SIG-M5 (cell line): ENCODE measurements at places on chromosomes 11 and 22.

- DNase-seq, result no peak
These were observed 26.7 kb downstream of the FAM83F start for GRCh38 chr22:40021401-40022000.

- DNase-seq, result no peak
These were observed 1454.7 kb downstream of the FAM181B start for GRCh38 chr11:81278991-81279390.

DNA sequence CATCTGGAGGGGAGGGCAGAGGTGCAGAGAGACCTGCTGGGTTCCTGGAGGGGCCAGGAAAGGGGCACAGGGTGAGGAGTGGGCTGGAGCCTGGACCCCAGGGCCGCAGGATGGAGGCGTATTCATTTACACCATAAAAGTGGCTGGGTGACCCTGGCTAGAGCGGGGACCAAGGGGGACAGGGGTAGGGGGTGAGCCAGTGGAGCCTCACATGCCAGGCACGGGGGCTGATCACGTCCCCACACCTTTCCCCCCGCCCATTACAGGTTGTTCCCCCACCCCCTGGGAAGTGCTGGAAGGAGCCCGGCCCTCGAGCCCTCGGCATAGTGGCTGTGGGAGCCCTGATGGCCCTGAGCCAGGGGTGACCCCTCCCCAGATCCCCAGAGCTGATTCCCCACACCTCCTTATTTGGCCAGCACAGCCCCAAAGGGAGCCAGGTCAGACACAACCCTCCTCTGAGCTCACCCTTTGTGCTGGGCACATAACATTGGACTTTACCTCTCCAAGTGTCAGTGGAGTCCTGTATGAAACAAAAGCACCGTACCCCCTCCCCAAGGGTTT lies 781 bp downstream of the TCIRG1 start:
- DNase-seq, result no peak

- DNase-seq, result no peak
These were observed 6.3 kb upstream of the SH3BP1 start for GRCh38 chr22:37633089-37633624.

DNA sequence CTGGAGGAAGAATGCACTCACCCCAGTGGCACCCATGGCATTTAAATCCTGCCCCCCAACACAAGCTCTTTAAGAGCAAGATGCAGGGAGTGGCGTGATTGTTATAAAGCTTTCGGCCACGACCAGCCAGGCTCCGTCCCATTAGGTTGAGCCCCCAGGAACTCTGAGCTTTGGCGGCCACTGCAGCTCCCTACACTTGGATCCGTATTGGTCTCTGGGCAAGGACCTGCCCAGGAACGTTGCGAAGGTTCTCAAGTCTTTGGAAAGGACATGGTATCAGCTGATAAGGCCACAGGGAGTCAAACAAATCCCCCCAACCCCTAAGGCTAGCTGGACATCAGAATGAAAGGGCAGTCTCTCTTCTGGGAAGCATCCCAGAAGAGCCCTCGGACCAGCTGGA lies 9.3 kb upstream of the VPS37C start:
- no peak for DNase-seq

GRCh38 chr11:120284272-120284671 lies 40.8 kb upstream of the TLCD5 start:
- DNase-seq, result no peak

GRCh38 chr11:126154691-126155090 lies 56.8 kb downstream of the RPUSD4 start:
- DNase-seq, result no peak

DNA sequence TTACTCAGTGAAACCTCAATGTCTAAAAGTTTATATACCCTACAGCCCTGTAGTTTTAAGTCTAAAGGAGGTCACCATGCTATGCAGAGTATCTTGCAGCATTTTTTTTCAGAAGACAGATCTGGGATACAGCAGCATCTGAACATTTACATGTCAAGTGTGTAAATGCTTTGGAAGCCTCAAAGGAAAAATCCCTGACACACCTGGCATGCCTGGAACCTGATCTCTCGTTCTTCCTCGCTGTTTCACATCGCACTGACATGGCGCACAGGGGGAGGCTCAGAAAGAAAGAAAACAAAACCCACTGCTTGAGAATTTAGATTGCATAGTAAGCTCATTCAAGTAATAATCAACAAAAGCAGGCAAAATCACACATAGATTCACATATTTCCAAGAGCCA lies 31.0 kb downstream of the PAX6 start:
- no peak for DNase-seq

- DNase-seq, result no peak
These were observed 595.2 kb downstream of the METTL15 start for GRCh38 chr11:28703371-28703770.

DNA sequence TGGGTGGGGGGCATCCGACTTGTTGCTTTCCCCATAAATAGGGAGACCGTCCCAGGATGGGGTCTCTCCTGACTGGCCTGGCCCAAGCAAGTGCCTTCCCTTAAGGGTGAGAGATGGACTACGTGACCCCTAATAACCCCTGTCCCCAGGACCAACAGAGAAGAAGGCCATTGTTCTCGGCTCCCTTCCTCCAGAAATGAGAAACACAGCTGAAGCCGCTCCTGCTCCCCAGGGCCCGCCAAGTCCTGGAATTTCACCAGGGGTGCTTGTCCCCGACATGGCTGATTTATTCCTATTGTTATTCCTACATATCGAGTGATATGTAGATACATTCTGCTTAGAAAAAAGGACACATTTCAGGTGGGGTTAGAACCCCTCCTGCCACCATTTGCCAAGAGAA lies 100.8 kb downstream of the TP53I11 start:
- DNase-seq, result no peak

DNA sequence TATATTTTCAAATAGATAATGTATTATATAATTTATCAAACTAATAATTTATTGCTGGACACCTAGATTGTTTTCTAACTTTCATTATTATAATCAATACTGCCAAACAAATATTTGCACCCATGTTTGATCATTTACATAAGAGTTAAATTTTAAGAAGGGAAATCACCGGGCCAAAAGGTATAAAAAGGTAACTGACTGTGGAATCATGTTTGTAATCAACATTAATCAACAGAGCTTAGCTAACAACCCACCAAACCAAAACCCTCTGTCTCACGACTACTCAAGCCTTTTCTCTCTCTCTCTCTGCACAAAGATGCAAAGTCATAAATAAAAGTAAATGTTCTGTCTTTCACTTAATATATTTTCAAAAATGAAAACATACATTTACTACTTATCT lies 14.8 kb downstream of the LPXN start:
- no peak for DNase-seq

DNA sequence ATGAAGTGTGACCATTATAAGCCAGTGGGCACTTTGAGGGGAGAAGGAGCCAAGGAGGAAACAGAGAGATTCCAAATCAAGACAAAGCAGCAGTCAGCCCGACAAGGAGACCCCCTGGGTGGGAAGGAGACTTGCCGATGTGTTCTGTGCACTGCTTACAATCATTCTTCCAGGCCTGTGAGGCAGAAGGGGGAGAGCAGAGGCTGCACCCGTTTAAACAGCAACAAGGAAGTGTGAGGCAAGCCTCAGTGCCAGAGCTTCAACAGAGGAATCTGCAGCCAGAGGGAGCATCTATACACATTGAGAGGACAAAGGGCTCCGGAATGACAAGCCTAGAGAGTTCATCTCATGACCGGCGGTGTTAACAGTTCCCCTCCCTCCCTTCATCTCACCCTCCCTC lies 121.1 kb downstream of the NXPE2 start:
- no peak for DNase-seq

- no peak for DNase-seq
These were observed 1313.1 kb downstream of the JRKL start for GRCh38 chr11:97702951-97703350.

DNA sequence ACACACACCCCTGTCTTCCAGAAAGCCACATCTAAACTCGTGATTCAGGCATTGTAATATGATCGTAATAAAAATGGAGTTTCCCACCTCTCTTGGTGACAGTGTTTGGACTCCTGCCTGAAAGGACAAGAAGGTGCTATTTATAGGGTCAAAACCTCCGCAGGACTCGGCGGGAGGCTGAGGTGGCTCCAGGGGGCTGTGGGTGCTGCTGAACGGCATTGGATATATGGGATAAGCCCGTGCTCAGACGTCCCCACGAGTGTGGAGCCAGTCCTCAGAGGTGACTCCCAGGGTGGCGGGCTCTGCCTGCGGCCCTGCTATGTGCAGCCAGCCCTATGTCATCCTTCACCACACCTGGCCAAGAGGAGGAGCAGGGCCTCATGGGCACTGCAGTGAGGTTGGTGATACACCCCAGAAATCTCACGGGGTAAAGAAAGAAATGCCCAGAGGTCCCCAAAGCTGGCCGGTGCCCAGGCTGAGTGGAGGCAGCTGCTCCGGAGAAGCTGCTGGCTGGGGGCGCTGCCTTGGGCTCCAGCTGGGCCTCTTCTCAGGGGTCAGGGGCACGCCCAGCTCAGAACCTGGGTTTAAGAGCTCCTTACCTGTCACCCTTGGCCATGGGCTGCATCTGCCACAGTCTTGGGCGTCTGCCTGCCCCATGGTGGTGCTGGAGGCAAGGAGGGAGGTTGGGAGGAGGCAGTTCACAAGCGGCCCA lies 5.1 kb upstream of the OSBPL5 start:
- no peak for DNase-seq

GRCh38 chr11:45142241-45143055 lies 4.0 kb upstream of the PRDM11 start:
- no peak for DNase-seq

GRCh38 chr11:9219115-9219514 lies 46.0 kb downstream of the DENND5A start:
- DNase-seq, result no peak

DNA sequence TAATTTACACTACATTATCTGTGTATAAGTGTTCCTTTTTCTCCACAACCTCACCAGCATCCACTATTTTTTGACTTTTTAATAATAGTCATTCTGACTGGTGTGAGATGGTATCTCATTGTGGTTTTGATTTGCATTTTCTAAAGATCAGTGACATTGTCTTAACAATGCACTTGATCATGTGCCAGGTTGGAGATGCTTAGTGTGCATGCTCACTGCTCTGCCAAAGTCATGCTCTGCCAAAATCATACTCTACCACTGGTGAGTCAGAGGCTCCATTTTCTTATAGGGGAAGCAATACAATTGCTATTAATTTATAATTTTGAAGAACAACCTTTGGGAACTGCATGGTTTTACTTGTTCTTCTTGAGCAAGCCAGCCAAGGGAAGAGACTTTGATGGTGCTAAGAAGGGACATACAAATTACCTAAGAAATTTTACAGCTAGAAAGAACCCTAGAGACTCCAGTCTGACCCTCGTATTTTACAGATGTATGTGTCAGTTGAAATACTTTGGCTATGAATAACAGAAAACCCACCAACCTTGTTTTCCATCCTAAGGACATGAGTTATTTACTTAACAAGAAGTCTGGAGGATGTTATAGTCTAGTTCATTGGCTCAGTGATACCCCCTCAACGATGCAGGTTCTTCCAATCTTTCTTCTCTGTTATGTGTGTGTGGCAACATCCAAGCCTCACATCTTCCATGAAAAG lies 368.9 kb downstream of the DDX10 start:
- DNase-seq, result no peak

DNA sequence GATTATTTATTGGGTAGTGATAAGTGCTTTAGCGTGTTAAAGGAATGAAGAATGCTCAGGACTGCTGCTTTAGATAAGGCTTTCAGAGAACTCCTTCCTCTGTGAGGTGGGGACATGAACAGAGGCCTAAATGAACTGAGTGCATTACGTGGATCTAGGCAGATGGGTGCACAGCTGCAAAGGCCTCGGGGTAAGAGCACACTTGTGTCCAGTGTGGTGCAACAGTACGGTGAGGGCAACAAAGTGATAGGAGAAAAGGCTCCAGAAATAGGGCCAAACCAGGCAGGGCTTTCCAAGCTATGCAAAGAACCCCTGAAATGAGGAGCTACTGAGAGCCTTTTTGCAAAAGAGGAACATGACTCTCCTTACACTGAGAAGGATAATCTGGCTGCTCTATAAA lies 45.3 kb upstream of the ARHGAP32 start:
- DNase-seq, result no peak

- DNase-seq, result no peak
These were observed 12.5 kb downstream of the TAF1D start for GRCh38 chr11:93728792-93729128.

- no peak for DNase-seq
These were observed at the start of gene CTSF for GRCh38 chr11:66568124-66568916. TSS of gene CTSF (minus strand) at chr11:66568606. CDS start at chr11:66568486, 120 bp downstream.

GRCh38 chr11:120172054-120172911 lies 34.4 kb upstream of the TRIM29 start:
- DNase-seq, result no peak

DNA sequence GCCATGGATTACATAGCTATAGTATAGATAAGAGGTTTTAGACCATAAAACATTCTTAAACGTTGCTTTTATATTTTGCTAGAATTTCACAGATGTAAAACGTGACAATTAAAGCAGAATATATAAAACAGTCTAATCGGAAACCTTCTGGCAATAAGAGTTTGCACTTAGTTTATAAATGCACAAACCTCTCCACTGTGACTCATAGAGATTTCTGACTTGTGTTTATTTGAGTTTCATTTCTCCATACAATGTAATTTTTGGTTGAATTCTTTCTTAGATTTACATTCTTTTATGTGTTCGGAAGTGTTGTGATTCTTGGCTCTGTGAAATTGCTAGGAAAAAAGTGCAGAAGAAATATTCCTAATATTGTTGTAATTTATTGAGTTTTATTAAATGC lies 288.7 kb upstream of the CTSC start:
- no peak for DNase-seq
